ENCODE measurements at places on chromosomes 1 and 21.

DNA sequence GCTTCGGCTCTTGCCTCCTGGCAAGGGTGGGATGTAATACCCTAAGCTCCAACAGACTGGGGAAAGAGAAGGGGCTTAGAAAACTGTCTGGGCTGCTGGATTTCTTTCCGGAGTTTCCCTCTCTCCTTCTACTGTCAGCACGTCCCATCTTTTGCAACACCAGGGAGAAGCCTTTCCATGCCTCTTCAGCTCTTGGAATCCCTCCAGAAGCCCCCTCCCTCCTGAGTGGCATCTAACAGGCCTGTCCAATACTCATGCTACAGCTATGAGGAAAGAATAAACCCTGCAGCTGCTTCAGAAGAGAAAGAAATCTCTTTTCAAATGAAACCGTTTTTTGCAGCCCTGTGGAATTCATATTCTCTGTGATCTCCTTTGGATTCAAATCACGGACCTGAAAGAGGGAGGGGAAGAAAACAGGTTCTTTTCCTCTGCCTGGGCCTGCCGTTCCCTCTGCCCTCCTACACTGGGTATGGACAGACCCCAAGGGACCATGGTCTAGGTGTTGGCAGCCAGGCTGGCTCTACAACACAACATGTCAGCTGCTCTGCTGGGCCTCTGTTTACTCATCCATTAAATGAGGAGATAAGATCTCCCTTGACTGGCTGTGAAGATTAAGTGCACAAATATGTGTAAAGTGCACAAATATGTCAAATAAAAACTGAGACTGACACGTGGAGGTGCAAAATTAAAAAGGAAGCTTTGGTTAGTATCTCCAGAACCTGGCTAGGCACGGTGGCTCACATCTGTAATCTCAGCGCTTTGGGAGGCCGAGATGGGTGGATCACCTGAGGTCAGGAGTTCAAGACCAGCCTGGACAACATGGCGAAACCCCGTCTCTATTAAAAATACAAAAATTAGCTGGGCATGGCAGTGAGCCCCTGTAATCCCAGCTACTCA lies 6.0 kb upstream of the CAPN2 start:
- DNase-seq: peak; percentile 99

GRCh38 chr1:248905662-248906008 lies 400 bp upstream of the PGBD2 start:
- DNase-seq: no peak

GRCh38 chr1:155186794-155187455 lies 13.3 kb downstream of the TRIM46 start:
- no peak for DNase-seq

- DNase-seq: no peak
Observed at GRCh38 chr1:112445596-112445995, 49.6 kb downstream of the CTTNBP2NL start.

DNA sequence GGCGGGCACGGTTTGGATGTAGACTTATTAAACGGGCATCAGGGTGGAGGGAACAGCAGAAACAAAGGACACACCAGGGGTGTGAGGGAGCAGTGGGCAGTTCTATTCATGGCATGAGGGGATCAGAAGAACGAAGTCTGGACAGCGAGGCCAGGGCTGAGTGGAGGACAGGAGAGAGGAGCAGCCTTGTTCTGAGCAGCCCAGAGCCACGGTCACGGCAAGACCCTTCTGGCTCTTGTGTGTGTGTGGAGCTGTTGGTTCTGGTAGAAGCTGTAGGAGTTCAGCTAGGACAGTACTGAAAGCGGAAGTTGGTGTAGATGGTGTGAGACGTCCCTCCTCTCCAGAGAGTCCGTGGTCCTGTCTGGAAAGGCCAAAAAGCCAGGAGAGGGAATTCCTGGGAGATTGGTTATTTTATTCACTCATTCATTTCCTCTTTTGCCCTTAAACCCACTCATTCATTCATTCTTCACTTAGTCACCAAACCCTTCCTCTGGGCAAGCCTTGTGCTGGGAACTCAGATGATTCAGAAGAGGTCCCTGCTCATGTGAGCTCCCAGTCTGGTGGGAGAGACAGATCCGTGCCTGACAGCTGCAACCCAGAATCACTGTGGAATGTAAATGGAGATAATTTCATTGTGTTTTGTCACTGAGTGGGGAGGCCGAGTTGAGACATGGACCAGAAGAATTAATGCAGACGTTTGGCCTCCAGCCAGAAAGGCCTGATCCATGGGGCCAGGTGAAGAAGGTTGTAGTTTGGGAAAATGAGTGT lies 4.1 kb upstream of the ACOT11 start:
- peak; percentile 56 for DNase-seq

GRCh38 chr1:225980005-225980836 lies 18.9 kb downstream of the SDE2 start:
- DNase-seq: no peak

- no peak for DNase-seq
Observed at GRCh38 chr1:190453550-190453949, 24.1 kb downstream of the BRINP3 start.

GRCh38 chr1:71030026-71030425 lies 17.6 kb downstream of the PTGER3 start:
- DNase-seq: no peak

DNA sequence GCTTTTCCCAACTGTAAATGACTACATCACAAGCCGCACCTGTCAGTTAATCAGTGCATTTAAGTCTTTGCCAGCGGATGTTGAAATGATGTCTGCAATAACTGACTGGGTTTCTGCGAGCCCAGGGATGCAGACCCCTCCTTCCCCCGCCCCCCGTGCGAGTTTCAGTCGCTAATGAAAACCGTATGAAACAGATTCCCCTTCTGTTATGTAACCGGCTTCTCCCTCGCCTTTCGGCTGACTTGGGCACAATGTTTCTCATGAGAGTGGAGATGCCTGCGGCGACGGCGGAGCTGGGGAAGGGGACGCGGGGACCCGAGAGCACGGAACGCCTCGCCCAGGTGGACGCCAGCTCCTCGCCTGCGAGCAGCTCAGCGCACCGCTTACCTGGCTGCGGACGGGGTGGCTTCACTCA lies 753 bp downstream of the KCNJ6 start:
- no peak for DNase-seq

DNA sequence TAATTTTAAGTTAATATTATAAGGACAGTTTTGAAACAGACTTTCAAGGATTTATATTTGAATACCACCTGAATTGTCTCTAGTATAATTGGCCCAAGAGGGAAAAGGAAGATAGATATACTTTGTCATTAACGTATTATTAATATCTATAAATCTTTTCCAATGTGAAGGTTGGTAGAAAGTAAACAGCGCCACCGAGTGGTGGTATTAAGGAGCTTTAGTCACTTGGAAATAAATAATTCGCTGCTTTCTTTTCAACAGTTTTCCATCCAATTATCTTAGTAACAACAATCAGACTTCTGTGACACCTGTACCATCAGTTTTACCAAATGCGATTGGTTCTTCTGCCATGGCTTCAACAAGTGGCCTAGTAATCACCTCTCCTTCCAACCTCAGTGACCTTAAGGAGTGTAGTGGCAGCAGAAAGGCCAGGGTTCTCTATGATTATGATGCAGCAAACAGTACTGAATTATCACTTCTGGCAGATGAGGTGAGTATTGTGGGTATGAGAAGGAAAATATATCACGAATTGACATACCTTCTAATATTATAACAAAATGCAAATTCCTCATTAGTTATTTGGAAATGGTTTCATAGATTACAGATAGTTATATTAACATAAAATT lies 37.7 kb downstream of the SH3GLB1 start:
- DNase-seq: no peak
